ENCODE measurements at places on chromosomes 5 and 9.

DNA sequence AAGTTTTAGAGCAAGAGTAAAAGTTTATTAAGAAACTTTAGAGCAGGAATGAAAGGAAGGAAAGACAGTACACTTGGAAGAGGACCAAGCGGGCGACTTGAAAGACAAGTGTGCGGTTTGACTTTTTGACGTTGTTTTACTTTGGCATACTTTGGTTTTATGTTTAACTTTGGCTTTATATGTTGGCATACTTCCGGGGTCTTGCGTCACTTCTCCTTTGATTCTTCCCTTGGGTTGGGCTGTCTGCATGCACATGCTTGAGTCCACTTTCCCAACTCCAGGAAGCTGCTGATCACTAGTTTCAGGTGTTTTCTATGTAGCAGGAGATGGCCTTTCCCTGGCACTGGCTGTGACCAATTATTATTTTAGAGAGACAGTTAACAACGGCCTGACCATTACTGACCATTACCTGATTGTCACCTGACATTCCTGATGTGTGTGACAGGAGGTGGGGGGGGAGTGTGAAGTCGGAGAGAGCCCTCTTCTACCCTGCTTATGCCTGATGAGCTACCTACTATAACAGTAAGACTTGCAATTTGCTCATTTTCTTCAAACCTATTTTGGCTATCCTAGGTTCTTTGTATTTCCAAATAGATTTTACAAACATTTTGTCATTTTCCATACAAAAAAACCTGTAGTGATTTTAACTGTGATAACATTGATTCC is 45.5 kb downstream of the TNFSF8 start:
- DNase-seq: peak; percentile 45

- DNase-seq: no peak
Measured at GRCh38 chr5:2960294-2960693, 208.8 kb upstream of the IRX2 start.

DNA sequence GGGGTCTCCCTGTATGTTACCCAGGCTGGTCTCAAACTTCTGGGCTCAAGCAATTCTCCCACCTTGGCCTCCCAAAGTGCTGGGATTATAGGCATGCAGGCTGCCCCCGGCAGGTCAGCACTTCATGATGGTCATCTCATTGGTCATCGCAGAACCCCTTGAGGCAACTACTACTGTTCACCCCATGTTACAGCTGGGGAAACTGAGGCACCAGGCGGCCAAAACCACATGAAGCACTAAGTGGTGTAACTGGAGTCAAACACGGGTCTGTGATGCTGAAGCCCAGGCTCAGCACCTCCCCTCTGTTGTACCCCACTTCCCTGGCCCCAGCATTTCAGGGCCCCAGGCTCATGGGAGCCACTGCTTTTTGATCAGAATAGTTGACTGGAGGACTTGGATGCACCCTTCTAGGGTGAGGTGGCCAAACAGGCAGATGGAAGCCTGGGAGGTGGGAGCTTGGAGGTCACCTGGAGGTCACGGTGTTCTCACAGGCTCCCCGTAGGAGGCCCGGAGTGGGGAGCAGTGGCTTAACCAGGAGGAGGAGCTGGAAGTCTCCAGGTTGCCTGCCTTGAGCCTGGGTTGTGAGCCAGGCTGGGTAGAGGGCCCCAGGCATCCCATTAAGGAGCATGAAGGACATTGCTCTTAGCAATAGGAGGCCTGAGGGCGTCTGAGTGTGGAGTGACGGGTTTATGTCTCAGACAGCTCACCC is 57.3 kb upstream of the RPL26L1 start:
- DNase-seq: no peak

DNA sequence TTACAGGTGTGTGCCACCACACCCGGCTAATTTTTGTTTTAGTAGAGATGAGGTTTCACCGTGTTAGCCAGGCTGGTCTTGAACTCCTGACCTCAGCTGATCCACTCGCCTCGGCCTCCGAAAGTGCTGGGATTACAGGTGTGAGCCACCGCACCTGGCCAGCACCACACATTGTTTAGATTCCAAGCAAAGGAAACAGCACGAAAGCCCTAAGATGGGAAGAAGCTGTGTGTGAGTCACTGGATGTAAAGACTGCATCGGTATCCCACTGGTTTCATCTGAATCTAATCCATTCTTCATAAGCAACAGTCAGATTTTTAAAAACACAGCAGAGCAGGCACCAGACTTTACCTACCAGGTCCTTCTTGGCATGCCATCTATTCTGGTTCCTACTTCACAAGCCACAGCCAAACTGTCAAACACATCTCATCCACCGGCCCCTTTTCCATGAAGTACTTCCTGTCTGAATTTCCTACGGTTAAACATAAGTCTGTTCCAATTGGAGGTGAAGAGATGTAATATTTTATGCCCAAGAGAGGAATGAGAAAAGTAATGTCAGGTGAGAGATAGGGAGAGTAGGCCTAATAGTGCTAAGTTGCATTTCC is 17.4 kb downstream of the UBTD2 start:
- no peak for DNase-seq

DNA sequence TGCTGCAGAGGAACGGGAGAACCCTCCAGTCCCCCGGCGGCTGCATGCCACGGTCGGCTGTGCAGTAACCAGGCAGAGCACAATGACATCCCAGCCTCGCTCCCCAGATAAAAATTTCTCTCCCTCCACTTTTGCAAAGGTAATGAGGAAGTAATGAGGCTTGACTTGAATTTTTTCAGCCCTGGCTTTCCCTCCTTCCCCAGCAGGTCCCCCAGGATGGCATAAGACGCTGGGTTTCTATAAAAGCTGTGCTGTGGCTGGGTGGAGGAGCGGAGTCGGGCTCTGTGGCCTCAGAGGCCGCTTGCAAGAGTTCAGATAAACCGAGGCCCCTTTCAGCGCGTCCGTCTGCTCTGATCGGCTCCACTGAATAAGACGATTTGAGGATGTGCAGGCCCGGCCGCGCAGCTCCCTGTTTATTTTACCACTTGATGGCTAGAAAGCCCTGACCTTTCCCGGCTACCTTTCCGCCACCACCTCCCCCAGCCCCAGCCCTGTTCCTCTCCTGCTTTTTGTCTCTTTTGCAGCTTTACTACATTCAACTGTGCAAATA is 351.9 kb upstream of the IRX2 start:
- no peak for DNase-seq

DNA sequence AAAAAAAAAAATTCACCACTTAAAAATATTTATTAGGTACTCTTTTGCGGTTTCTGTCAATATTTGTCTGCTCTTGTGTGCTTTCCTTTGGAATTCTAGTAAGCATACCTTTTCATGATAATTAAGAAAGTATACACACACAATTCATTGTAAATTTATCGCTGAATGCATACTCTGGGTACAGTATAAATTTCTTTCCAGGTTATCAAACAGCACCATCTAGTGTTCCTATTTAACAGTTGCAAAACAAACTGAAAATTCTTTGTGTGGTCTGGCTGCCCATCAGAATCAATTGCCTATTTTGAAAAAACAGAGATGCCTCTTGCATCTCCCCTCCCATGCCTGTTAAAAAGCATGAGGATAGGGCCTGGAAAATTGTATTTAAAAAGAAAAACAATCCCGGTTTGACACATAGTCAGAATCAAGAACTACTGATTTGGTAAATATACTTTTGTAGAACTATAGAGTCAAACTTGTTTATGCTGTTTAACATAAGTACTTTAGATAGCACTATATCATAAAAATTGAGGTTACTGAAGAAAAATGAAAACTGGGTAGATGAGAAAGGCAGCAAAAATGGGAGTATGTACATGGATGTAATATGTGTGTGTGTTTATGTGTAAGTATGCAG is 16.2 kb downstream of the PGGT1B start:
- DNase-seq: peak; percentile 52

GRCh38 chr5:140178086-140178410 is 3.1 kb downstream of the CYSTM1 start:
- DNase-seq: no peak

- DNase-seq: no peak
Measured at GRCh38 chr5:71836084-71836483, 117.0 kb downstream of the CARTPT start.

DNA sequence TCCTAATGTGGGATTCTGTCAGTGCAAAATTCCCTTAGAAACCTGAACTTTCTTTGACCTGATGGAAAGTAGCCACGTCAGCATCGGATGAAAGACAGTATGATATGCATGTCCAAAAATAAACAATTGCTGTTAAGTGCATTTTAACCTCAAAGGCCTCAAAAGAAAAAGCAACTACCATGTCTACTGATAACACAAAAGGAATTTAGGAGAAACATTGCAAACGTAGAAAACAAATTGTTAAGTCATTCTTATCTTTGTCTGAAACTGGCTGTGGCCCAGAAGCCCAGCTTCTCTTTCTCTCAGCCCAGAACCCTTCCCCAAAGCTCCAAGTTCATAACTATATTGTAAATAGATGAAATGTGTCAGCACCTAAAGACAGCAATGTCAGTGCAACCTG is 11.1 kb upstream of the LHFPL2 start:
- no peak for DNase-seq

DNA sequence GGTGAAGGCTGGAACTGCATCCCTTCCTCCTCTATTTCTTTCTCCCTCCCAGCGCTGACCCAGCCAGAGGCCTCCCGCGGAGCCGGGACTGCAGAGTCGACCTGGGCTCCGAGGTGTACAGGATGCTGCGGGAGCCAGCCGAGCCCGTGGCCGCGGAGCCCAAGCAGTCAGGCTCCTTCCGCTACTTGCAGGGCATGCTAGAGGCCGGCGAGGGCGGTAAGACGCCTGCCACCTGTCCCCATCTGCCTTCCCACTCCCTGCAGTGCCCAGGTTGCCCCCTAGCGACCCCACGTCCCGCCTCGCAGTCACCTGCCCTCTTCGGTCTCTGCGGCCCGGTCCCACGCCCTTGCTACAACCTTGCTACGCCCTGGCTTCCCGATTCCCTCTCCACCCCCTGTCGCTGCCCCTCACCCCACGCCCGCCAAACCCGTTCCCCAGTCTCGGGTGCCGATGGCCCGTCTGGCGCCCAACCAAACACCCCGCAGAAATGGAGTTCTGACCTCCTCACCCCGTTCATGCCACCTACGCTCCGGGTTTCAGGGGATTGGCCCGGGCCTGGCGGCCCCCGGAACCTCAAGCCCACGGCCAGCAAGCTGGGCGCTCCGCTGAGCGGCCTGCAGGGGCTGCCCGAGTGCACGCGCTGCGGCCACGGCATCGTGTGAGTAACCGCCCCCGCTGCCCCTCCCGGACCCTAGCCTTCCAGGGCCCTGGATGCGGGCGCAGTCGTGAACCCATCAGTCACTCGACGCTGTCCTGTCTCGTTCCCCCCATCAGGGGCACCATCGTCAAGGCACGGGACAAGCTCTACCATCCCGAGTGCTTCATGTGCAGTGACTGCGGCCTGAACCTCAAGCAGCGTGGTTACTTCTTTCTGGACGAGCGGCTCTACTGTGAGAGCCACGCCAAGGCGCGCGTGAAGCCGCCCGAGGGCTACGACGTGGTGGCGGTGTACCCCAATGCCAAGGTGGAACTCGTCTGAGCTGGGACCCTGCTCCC is 14.1 kb downstream of the PDLIM4 start:
- no peak for DNase-seq

GRCh38 chr5:56246769-56247168 is 13.6 kb upstream of the ANKRD55 start:
- no peak for DNase-seq

DNA sequence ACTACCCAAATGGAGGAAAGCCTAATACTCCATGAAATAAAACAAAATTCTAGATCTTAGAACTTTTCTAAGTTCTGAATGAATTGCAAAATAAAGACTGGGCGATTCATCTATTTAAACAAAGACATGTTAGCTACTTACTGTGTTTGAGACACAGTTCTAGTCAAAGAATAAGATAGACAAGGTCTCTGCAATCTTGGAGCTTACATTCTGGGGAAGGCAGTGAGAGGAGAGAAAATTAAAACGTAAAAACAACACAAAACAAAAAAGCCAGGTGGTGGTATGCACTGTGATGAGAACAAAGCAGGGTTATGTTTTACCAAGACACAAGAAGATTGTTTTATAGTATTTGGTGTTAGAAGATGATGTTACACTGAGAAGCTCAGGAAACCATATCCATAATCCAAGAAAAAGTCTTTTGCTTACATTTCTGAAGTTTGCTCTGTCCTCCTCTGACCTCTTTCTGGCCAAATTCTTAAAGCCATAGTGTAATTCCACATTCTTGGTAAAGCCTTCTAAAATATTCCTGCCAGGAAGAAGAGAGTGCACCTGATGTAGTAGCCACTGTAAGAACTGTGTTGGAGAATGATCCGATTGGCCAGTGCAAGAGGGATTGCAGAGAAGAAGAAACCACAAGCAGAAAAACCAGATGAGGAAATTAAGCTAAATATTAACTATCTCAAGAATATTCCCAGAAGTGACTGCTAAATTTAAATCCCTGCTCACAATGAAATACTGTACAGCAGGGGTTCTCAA is 218.4 kb downstream of the PCSK1 start:
- peak; percentile 17 for DNase-seq

DNA sequence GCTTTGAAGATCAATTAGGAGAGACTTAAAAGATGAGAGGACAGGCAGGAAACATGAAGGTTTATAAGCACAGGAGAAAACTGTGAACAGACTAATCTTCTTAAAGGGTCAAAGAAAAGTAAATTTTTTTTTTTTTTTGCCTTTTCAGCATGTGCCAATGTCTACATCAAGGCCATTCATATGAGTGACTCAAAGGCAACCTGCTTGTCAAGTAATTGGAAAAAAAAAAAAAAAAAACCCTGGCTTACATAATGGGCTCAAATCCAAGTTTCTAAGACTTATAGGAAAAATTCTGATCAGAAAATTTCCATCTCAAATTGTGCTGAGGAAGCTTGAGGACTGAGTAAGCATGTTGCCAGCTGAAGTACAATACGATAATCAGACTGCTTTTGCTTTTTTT is 15.9 kb downstream of the PPP2R2B start:
- DNase-seq: no peak

GRCh38 chr5:97728920-97729319 is 545.9 kb upstream of the RIOK2 start:
- DNase-seq: no peak

DNA sequence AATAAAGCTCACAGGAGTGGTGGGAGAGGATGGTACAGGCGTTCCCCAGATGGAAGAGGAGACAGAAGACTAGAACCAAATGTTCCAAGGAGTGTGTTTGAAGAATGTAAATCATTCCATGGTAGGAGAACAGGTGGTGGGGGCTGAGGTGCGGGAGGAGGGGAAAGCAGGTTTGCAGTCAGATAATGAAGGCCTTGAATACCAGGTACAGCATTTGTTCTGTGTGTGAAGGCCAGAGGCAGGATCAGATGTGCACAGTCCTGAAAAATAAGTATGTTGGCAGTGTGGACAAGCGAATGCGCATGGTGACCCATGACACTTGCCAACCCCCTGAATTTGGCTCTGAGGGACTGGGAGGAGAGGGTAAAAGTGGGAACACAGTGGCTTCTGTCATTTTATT is 59.9 kb upstream of the ALDH1B1 start:
- DNase-seq: no peak

DNA sequence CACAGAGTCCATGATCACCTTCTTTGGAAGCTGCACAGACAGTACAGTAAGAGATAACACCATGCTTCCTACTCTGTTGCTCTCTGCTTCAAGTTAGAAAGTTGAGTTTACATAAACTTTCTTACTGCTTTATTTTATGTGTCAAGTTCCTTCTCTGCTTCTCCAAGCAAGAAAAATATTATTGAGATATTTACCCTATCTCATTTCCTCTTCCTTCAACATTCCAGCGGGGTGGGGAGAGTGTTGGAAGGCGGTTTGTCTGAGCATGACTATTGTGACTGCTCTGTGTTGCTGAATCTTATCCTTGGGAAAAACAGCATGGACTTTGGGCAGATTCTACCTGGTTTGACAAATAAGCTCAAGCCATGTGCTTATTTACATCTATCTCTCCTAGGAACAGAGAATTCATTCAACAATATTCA is 66.9 kb upstream of the EPB41L4A start:
- DNase-seq: no peak

Data from inflammatory macrophage treated with lipopolysaccharide for 4 hours (primary cell).